ENCODE measurements at places on chromosomes 4 and X.

- DNase-seq: no peak
These were observed 632 bp downstream of the CCSER1 start for GRCh38 chr4:90127706-90128345.

DNA sequence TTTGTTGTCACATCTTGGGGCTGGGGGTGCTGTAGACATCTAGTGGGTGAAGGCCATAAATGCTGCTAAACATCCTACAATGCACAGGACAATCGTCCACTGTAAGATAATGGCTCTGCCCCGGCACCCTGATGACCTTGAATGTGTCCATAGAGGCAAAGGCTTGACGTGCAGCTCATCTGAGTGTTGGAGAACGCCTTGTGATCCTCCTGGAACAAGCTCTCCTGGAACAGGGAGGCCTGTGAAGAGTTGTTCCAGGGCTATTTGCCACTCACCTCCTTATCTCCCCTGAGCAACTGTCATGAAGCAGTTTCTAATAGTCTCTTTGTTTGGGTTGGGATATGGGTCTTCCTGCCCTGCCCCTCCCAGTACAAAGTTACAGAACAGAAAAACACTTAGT is 15.2 kb upstream of the PCYT1B start:
- DNase-seq: no peak

- no peak for DNase-seq
These were observed 3.4 kb downstream of the MSX1 start for GRCh38 chr4:4862665-4863482.

GRCh38 chr4:5203993-5204310 is 152.7 kb downstream of the STK32B start:
- no peak for DNase-seq

DNA sequence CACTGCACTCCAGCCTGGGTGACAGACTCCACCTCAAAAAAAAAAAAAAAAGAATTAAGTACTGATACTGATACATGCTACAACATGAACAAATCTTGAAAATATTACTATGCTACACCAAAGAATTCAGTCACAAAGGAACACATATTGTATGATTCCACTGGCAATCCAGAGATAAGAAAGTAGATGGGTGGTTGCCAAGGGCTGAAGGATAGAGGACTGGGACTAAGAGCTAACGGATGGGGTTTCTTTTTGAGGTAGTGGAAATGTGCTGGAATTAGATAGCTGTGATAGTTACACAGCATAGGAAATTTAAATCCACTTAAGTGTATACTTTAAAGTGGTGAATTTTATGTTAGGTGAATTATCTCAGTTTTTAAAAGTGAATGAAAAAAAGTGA is 12.5 kb downstream of the ATP11C start:
- no peak for DNase-seq

- no peak for DNase-seq
These were observed 209.8 kb downstream of the MGST2 start for GRCh38 chr4:139875411-139875825.

DNA sequence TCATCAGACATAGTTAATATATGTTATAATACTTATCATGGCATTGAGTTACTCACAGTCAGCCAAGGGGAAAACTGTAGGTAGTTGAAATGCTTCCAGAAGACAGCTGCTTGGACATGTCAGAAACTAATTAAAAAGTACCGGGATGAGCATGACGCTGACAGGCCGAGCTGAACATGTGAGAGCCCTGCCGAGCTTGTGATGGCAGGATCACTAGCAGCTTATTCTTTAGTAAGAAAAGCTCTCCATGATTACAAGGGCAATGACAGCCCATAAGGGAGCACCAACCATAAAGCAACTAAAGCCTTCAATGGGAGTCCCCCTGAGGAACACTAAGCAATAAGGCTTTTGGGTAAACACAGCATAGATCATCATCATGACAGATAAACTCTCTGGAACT is 435.6 kb downstream of the TLL1 start:
- DNase-seq: no peak

- no peak for DNase-seq
These were observed 213.6 kb downstream of the FBXO8 start for GRCh38 chr4:174069848-174070330.

DNA sequence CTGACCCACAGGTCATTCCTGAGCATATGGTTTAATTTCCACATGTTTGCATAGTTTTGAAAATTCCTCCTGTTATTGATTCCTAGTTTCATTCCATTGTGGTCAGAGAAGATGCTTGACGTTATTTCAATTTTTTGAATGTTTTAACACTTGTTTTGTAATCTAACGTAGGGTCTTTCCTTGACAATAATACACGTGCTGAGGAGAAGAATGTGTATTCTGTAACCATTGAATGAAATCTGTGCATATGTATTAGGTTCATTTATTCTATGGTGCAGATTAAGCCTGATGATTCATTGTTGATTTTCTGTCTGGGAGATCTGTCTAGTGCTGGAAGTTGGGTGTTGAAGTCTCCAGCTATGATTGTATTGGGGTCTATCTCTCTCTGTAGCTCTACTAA is 486.4 kb upstream of the RPS6KA3 start:
- no peak for DNase-seq

- no peak for DNase-seq
These were observed 427.3 kb upstream of the FTHL17 start for GRCh38 chrX:31499109-31499508.

DNA sequence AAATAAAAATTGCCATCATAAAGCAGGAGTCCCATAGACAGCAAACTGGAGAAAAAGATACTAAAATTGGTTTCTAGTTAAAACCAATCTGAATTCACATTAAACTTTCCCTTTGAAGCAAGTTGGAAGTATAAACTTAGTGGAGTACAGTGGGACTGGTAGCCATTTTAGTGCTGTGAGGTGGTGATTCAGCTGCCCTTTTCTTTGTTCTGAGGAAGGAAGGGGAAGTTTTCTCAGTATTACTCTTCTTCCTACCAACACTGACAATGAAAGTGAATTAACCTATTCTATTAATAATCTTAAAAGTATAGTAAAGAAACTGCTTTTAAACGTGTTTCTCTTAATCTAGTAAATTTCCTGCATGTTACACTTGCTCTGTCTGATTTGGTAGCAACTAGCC is 36.7 kb downstream of the SLC9A6 start:
- DNase-seq: no peak

- no peak for DNase-seq
These were observed 1.8 kb downstream of the RGS12 start for GRCh38 chr4:3294401-3295241.

GRCh38 chr4:87100168-87100567 is 120.2 kb downstream of the KLHL8 start:
- DNase-seq: no peak

DNA sequence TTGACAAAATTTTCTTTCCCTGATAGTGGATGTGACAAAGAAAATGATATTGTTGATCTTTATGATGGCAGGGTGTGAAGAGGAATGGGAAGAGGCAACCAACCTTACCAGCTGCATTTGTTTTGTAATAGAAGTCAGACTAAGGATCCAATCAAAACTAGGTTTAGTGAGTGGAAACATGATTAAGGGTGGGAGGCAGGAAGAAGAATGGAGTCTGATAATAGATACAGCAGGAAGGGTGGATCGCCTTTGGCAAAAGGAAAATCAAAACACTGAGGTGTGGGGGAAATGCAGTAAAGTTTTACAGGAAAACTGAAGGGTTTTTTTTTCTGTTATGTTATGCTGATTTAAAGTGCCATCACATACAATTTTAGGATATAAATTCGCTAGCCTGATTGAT is 3.4 kb downstream of the CLIC2 start:
- no peak for DNase-seq

GRCh38 chrX:107708762-107709161 is 66.8 kb downstream of the TSC22D3 start:
- DNase-seq: no peak

DNA sequence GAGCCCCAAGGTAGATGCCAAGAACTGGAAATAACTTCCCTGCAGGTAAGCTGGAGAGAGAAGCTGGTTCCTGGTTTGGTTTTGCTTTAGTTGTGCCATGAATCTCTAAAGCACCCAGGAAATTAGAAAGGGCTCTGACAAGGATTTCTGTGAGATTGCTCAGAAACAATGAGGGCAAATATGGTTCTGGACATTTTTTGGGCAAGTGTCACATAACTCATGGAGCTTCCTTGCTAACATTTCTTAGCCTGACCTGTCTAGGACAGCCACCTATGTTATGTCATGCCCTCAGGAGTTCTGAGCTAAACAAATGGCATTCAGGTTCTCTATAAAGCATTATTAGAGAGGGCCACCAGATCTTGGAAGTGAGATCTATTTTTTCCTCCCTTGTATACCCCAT is 131.8 kb downstream of the GUCY2F start:
- no peak for DNase-seq

DNA sequence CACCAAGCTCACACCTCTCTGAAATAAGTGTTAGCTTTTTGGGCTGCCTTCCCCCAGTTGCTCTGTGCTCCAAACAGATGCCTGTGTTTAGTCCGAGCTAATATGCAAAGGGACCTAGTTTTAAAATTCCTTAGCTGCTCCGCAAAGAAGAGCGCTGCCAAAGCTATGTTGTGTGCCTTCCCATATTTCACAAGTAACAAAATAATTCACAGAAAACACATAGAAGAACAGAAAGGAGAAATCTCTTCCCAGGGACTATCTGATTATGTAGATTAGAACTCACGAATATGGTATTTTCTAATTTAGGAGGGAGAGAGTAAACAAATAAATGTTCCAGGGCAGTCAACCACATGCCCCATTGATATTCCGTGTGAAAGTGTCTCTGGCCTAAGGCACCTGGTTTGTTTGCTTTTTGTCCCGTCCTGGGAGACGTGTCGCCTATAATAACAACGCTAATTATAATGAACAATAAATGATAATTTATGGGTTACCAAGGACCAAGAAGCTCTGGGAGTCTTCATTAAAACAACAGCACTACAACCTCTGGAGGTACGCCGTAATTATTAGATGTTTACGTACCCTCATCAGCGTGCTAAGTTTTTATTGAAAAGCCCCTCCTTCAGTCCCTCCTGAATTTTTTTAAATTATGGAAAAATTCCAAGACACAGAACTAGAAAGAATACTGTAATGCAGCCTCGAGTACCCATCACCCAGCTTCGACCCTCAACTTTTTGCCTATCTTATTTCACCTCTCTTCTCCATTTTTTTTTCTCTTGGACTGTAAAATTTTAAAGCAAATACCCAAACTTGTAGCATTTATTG is 1.2 kb upstream of the CCNG2 start:
- no peak for DNase-seq

GRCh38 chr4:174305961-174306360 is 22.2 kb downstream of the CEP44 start:
- DNase-seq: no peak

GRCh38 chrX:15499976-15500375 is 631 bp upstream of the BMX start:
- DNase-seq: no peak

GRCh38 chrX:67726018-67726417 is 182.2 kb downstream of the AR start:
- DNase-seq: no peak

- no peak for DNase-seq
These were observed 37.1 kb downstream of the MAB21L2 start for GRCh38 chr4:150619042-150619441.

GRCh38 chr4:103091601-103092223 is 7.9 kb downstream of the BDH2 start:
- no peak for DNase-seq

- no peak for DNase-seq
These were observed 14.8 kb upstream of the PABPC4L start for GRCh38 chr4:134216411-134216810.

GRCh38 chr4:24719615-24720014 is 75.8 kb upstream of the SOD3 start:
- DNase-seq: no peak

GRCh38 chrX:14590693-14591424 is 61.5 kb downstream of the GLRA2 start:
- DNase-seq: no peak

GRCh38 chrX:119783026-119783425 is 8.4 kb downstream of the RPL39 start:
- no peak for DNase-seq

- no peak for DNase-seq
These were observed 35.1 kb downstream of the FBXO8 start for GRCh38 chr4:174248407-174248806.

DNA sequence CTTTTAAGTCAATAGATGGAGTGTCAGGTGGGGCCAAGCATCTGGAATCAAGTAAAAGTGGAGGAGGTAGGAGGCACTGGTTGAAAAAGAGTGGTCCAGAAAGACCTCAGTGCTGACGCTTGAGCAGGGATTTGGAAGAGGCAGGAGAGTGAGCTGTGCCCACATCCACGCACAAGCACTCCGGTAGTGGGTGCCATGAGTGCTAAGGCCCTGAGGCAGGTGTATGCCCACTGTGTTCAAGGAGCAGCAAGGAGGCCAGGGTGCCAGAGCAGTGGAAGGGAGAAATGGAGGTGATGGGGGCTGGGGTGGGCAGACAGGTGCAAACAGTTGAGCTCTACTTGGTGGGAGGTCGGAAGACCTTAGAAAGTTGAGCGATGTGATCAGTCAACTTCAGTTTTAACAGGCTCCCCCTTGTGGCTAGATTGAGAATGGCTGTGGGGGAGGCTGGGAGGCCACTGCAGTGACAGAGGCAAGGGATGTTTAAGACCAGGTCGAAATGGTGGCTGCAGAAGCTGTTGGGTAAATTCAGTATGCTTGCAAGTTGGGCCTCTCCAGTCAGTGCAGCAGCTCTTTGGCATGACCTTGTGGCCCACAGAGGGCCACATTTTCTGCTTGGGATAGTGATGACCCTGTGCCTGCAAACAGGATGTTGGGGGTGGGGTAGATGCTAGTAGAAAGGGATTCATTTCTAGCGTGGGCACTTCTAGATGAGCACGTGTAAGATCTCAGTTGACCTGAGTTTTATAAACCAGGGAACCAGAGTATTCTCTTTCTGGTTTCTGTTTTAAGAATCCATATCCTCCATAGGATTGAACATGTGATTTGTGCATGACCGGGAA is 12.7 kb downstream of the TKTL1 start:
- no peak for DNase-seq

- DNase-seq: no peak
These were observed 63.1 kb downstream of the SLC10A7 start for GRCh38 chr4:146458594-146458993.

- peak; percentile 53 for DNase-seq
These were observed 1.9 kb downstream of the STOX2 start for GRCh38 chr4:183906739-183907651.

DNA sequence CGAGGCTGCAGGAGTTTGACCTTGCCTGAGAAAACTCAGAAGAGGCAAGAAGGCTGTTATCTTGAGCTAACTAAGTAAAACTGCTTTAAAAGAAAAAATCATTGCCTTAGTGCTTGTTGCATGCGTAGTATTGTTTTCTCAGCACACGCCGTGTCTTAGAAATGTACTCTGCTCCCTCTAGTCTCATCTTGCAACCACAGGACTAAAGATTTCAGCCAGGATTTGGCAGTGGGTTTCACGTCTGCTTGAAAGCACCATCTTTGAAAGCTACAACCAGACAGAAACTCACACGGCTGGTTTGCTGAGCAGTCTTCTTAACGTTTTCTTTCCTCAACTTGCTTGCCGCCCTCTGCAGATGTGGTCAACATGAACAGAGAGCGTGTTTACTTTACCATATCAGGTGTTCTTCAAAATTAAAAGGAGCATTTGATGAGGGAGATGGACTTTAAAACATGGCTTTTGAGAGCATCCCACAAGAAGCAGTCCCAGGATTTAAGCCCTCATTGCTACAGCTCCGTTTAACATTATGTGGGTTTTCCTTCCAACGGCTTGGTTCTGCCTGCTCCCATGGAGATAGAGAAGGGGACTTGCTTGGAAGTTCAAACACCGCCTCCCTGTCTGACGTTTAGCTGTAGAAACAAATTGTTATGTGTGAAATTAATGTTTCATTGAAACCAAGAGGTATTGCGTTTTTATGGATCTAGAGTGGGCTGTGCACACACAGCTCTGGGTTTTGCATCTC is 3.4 kb downstream of the SORCS2 start:
- no peak for DNase-seq
